Colonic mucosa (tissue), 4 donors: ENCODE measurements at places on chromosomes 5 and 9. TPM values are rescaled to one million over a fixed set of nuclear protein-coding genes. Genes with fewer than 3 reads are reported as not detected.

GRCh38 chr5:891837-892393, 686 bp downstream of the BRD9 start:
- DNase-seq: no peak

- no peak for DNase-seq
Observed at GRCh38 chr9:113425072-113425471, 14.5 kb downstream of the C9orf43 start.

SPTLC1 gene
- total RNA-seq: 77.2 TPM

DNA sequence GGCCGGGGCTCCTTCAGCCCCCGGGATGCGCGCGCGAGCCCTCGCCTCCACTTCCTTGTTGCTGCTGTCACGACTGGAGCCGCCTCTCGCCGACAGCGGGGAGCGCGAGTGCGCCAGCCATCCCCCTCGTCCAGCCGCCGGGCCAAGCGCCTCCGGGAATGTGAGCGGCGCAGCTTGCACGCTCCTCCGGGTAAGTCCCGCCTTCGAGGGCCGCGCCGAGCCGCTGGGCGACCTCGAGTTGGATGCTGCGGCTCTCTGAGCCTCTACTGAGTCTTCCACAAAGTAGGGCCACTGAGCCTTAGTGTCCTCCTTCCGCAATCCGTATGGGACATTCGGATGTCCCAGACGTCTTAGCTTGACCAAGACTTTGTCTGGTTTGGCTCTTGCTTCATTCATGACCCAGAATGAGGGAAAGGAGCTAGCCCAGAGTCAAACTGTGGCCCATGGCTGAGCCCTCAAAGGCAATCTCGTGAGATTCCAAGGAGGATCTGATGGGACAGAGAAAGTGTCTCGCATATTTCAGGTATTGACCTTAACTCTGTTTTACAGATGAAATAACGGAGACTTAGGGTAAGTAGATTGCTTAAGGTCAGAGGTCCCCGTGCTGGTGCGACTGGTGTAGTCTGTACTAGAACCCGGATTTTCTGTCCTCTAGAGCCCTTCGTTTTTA, 586 bp downstream of the HMGXB3 start:
- DNase-seq: peak; percentile 65

C7 gene
- total RNA-seq: 23.3 TPM

- peak; percentile 57 for DNase-seq
Observed at GRCh38 chr9:20620650-20621470, 1.4 kb downstream of the MLLT3 start.

- no peak for DNase-seq
Observed at GRCh38 chr9:115254287-115255180, 136.6 kb upstream of the TNC start.
